Anterior cingulate cortex (tissue), 58 donors: ENCODE measurements at places on chromosomes 5 and 9.

- no peak for DNase-seq
Measured at GRCh38 chr9:136693490-136694162, 6.4 kb upstream of the AGPAT2 start.

- DNase-seq = no peak
Measured at GRCh38 chr9:37904445-37905130, 661 bp upstream of the SLC25A51 start.

GRCh38 chr9:38371495-38371894 is 21.0 kb upstream of the ALDH1B1 start:
- no peak for DNase-seq

DNA sequence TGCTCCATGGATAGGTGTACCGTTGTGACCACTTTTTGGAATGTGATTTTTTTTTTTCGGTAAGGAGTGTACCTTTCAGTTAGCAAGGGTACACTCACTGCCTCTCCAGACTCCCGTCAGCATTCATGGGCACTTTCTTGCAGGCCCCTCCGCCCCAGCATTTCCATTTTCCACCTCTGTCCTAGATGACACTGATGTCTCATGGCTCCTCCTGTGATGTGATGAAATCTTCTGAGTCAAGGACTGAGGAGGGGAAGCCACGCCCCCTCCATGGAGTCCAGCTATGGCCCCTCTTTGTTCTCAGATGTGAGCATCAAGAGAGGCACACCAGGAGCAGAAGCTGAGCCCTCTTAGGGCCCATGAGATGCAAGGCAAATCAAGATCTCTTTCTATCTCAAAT is 61.8 kb downstream of the CTSL start:
- DNase-seq = no peak

DNA sequence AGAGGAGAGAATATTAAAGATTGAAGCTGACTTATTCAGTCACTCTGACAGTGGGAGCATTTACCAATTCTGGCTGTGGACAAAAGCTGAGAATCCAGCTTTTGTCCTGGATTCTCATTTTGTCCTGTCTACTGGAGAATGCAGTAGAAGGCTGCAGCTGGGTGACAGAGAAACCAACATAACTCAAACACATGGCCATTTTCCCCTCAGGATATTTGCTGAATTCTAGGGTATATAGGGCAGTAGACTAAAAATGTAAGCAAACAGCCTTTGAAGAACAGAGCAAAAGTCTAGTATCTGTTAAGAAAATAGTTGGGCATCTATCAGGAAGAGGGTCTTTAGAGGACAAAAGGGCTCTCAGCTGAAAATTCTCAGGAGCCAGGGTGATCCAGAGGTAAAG is 20.6 kb downstream of the ZNF484 start:
- DNase-seq = no peak

DNA sequence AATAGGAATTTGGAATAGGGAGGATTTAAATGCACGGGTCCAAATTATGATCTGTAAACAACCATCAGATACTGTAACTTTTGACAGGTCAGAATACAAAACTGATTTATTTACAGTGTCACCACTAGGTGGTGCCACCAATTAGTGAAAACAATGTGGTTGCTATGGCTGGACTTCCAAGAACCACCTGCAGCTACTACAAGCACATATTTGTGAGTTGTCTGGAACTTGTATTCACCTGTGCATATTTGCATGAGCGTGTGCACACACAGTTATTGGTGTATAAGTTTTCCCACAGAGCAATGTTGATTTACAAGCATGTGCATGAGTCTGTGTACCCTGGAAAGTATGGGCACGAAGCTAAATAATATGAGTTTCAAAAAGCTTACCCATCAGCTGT is 3.0 kb upstream of the HRCT1 start:
- no peak for DNase-seq

DNA sequence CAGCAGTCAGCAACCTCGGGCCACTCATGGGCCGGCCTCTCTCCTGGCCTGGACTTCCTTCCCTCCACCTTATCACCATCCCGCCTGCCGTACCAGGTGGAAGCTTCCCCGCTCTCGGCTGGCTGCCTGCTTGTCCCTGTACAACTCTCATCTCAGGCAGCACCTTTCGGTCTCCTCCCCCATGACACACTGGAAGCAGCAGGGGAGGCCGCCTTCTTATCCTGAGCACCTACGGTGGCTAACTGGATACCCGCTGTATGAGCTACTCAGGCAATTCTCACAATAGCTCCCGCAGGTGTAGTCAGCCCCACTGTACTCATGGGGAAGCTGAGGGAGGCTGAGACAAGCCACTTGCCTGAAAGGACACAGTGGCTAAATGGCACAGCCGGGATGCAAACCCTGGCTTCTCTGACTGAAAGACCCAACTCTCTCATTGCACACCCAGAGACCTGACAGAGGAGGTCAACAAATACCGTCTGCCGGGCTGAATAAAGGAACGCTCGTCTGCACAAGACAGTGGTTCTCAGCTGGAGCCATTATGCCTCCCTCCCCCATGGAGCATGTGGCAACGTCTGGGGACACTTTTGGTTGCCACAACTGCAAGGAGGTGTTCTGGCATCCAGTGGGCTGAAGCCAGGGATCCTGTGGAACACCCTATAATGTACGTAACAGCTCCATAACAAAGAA is 9.6 kb downstream of the STK10 start:
- no peak for DNase-seq

DNA sequence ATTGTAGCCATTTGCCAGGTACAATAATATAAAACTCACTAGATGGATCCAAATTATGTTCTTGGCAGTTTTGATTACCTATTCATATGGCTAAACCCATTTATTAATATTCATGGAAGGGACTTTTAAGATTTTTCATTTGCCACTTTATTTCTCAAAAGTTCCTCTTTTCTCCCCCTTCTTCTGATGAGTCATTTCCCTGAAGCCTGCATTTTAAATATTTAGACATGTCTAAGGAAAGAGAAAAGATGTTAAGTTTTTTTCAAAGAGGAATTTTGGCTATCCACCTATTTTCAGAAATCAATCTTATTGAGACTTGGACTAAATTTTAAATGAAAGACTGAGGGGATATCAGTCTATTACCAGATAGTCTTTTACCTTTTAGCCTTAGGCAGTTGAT is 1189.4 kb downstream of the EFNA5 start:
- no peak for DNase-seq

DNA sequence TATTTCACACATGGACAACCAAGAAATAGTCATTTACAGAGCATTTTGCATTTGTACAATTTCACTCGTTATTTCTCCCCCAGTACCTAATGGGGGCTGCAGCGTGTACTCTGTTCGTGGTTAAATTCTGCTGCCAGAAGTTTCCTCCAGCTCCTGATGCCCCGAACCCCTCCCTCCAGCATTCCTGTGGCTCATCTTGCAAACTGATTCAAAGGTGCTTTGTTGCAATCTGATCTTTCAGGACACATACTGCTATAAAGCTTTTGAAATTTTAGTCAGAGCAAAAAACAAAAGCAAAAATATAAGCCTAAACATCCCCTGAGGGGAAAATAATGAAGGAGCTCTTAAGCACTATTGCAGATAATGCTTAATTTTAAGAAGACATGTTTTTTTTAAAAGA is 27.7 kb downstream of the UBLCP1 start:
- no peak for DNase-seq

DNA sequence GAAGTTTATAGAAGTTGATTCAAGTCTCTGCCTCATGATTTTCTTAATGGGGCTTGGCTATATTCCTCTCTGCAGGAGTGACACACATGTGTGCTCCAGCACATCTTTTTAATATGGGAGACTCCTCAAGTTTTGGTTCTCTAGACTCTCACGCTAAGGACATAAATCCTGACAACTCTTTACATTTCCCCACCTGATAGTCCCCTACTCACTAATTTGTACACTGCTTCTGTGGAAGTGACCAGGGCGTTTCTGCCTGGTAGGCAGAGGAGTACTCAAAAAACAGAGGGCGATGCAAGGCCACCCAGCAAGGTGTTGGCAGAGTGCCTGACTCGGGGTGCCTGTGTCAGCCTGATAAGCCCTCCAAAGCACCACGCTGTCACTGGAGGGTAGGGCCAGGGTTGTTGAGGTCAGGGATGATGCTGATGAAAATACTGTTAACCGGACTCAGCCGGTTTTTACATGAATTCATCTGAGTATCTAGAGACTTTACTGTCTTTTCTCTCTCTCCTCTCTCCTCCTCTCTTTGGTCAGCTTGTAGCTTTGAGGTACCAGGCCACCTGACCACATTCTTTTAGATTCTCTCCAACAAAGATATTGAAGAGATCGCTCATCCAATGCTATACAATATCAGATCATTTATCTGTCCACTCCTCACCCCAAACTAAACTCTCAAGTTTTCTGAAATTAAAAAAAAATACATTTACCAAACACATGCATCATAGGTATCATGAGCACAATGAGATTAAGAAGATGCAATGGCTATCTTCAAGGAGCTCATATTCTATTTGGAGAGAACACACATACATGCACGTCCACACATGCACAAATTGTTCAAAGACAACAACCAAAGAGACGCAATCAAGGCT is 205.2 kb downstream of the PIK3R1 start:
- no peak for DNase-seq

DNA sequence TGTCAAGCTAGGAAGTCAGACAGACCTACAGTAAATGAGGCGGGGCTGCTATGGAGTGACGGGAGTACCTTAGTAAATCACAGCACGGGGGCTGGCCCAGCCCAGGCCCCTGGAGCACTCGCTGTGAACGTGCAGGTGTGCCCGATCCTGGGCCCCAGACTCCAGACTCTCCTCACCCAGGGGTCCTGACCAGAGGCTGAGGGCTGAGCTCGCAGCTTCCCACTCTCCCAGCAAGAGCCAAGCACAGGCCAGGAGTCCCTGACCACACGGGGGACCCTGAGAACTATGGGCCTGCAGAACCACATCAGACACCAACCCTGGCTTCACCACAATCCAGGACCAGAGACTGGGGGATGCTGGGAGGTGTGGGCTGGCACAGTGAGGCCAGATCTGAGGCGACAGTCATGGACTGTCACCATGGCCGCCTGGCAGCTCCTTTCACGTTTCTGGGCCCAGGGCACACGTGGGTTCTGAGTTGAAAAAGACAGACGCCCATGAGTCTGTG is 73.4 kb downstream of the ADAMTS2 start:
- DNase-seq = no peak

- DNase-seq = peak; percentile 34
Measured at GRCh38 chr9:134403682-134404301, 77.5 kb downstream of the RXRA start.

- DNase-seq = no peak
Measured at GRCh38 chr9:127201071-127201541, 63.5 kb upstream of the GARNL3 start.

GRCh38 chr9:36319806-36320205 is 61.6 kb upstream of the GNE start:
- no peak for DNase-seq

DNA sequence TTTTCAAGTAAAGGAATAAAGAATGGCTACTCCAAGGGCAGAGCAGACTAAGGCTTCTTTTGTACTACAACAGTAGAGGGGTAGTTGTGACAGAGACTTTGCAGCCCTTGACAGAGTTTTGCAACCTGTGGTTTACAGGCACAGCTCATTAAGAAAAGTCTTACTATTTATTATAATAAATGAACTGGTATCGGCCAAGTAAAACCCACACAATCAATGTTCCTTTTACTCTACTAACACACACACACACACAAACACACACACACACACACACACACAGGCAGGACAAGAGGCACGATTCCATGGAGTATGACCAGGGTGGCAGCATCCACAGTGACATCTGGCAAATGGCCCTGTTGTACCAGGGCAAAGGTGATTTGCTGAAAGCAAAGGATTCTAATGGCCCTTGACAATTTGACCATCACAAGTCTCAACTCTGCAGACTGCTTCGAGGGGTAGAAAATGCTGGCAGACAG is 59.1 kb upstream of the GOLPH3 start:
- no peak for DNase-seq

GRCh38 chr9:15115702-15116101 is 191.3 kb downstream of the TTC39B start:
- no peak for DNase-seq
